NCI-H2081 (cell line): ENCODE measurements at places on chromosomes 2 and 18.

DNA sequence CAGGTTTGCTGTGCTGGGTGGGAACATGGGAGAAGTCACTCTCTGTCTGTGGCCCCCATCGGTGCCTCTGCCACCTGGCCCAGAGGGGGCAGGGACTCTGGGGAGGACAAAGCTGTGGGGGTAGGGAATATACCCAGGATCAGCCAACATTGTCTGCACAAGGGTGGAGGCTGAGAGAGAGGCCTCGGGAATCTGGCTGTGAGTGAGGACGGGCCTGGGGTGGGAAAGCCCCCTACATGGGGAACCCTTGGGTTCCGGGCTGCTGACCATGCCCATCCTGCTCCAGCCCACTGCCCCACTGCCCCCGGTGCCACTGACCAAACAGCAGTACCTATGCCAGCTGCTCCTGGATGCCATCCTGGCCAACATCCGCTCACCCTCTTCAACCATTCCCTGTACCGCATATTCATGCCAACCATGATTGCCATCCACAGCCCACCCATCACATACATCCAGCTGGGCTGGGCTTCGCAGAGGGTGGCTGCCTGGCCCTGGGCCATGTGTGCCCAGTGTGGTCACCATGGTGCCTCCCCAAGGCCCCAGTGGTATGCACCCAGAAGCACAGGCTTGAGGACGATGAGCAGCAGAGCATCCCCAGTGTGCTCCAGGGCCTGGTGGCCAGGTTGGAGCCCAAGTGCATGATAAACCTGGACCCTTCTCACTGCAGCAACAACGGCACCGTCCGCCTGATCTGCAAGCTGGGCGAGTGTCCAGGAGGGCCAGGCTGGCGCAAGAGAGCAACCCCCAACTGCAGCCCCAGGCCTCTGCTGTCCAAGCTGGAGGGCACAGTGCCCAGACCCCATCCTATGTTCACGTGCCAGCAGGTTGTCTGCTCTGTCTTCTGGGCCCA lies 6.9 kb upstream of the POTEF start:
- DNase-seq: no peak

DNA sequence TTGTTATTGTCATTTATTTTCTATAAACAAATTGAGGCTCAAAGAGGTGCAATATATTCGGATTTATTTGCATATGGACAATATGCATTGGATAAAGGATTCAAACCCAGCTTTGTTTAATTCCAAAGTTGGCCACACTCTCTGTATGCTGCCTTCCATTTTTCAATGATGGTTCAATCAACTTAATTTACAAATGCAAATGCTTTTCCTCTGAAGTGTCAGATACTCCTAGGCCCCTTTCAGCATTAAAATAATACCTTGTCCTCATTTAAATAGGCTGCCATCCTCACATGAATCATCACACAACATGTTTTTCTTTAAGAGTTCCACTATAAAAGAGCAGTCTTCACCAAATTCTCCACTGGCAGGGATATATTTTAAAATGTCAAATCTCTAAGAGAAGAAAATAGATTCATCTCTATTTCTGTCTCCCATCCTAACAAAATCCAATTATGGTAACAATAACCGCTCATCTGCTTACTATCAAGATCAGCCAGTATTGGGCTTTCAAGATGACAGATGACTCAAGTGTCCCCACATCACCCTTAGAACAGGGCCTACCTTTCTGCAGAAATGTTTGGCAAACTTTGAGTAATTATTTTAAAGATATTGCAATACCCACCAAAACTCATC lies 114.8 kb downstream of the SCG2 start:
- DNase-seq: no peak

DNA sequence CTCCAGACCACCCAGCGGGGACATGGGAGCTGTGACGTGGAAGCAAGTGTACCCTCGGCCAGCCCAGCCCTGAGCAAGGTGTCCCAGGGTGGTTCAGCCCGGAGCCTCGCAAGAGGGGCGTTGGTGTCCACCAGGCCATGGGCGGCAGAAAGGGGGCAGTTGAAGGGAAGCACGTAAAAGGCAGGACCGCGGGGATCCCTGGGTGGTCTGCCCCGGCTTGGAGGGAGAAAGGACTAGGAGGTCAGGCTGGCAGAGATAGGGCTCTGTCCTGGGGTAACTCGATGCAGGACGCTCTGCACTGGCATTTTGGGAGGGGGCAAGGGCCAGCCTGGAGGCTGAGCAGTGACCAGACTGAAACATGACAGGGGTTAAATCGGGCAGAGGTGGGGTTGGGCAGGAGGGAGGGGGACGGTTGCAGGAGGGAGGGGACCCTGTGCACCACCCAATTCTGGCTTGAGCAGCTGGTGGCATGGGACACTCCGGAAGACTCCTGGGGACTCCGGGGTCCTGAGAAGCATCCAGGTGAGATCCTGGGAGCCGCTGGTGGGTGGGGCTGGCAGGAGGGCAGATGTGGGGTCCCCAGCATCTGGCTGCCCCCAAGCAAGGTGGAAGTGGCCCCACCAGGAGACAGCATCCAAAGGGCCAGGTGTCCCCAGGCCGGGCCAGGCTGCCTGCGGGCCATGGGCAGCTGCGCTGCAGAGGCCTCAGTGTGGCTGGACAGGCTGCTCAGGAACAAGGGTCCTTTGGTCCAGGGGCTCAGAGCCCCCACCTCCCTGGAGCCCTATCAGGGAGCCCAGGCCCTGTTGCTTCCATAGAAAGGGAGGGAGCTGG lies 46.8 kb upstream of the GPC1 start:
- no peak for DNase-seq

DNA sequence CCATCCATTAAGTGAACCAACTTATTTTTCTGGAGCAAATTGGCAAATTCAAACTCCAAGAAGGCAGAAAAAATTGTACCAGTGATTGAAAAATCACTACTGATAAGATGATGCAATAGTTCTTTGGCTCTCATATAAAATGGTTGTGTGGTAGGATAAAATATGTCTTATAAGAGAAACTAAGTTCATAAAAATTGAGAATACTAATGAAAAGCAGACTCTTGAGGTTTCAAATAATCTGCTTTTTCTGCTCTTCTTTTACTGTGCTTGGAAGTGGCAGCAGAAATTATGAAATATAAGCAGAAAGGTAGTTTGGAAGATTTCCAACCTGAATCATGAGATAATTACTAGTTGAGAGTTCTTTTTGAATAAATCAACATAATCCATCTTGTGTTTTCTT lies 61.9 kb downstream of the PPP1R1C start:
- DNase-seq: no peak

DNA sequence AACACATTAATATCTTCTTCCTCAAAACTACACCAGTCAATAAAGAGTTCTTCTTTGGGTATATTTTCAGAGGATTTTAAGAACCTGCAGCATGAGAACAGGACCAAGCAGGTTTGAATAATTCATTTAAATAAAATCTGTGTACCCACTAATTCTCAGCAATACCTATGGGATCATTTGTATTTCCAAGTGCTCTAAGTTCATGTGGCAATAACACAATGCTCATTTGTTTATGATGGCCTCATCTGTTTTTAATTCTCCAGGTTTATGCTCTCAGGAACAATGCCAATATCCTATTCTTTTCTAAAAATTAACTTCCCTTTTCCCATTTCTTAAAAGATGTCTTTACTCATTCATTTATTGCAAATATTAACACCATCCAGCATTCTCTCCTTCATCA lies 264.7 kb downstream of the METTL4 start:
- DNase-seq: no peak

DNA sequence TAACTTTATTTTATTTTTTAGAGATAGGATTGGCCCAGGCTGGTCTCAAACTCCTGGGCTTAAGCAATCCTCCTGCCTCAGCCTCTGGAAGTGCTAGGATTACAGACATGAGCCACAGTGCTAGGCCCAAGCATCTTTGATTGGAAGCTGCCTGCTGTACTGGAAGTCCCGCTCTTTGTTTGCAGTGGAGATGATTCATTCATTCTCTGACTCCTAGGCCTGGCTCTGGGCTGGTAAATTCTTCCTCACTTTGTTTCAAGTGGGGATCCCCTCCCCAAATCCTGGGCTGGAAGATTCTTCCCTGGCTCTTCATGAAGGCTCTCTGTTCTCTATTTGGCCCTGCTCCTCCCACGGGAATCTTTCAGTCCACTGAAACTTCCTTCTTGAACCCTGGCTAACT lies 81.9 kb downstream of the NEURL3 start:
- no peak for DNase-seq

DNA sequence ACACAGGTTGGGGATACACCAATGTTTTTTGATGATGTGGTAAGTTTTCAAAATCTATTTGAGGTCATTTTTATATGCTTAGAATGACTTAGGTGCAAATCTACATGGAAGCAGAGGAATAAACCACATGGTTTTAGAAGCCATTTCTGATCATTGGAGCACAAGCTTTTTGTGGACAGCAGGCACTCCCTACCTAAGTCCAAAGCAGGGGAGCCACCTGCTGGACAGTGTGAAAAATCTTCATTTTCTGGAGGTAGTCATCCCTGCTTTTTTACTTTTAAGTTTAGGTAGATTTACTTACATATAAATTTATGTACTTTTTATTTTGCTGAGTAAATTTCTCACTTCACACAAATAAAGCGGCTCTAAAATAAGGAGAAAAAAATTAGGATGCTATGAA lies 323.2 kb downstream of the PLCL1 start:
- peak; percentile 65 for DNase-seq
